ENCODE measurements at places on chromosomes 3 and 15. TPM values are rescaled to one million over a fixed set of nuclear protein-coding genes. Genes with fewer than 3 reads are reported as not detected.

The GOLGA8Q gene
- total RNA-seq: 1.9 TPM

The CALML4 gene
- 7.9 TPM for total RNA-seq

The KIF7 gene
- 10.1 TPM for total RNA-seq

The XYLB gene
- total RNA-seq: 5.2 TPM

The SPTBN5 gene
- total RNA-seq: 2.3 TPM

The BCL2A1 gene
- 1.4 TPM for total RNA-seq

The SLCO2A1 gene
- 4.2 TPM for total RNA-seq

The TM6SF1 gene
- total RNA-seq: 7.3 TPM

The RASGRP1 gene
- 4.8 TPM for total RNA-seq

The FES gene
- total RNA-seq: 41.4 TPM

The ACTR8 gene
- total RNA-seq: 22.6 TPM

The BCHE gene
- total RNA-seq: 2.6 TPM

The C3orf20 gene
- not detected for total RNA-seq

The CACNA1D gene
- 50.3 TPM for total RNA-seq

The COL6A5 gene
- total RNA-seq: not detected

The PAK6 gene
- total RNA-seq: 11.0 TPM

The CHCHD6 gene
- 21.2 TPM for total RNA-seq

The FANCD2OS gene
- not detected for total RNA-seq

The PIERCE2 gene
- total RNA-seq: 1.6 TPM

The CPNE9 gene
- not detected for total RNA-seq
